ENCODE measurements at places on chromosomes 1 and 21.

- DNase-seq: no peak
These were observed 644 bp upstream of the MRPL24 start for GRCh38 chr1:156741481-156741983.

DNA sequence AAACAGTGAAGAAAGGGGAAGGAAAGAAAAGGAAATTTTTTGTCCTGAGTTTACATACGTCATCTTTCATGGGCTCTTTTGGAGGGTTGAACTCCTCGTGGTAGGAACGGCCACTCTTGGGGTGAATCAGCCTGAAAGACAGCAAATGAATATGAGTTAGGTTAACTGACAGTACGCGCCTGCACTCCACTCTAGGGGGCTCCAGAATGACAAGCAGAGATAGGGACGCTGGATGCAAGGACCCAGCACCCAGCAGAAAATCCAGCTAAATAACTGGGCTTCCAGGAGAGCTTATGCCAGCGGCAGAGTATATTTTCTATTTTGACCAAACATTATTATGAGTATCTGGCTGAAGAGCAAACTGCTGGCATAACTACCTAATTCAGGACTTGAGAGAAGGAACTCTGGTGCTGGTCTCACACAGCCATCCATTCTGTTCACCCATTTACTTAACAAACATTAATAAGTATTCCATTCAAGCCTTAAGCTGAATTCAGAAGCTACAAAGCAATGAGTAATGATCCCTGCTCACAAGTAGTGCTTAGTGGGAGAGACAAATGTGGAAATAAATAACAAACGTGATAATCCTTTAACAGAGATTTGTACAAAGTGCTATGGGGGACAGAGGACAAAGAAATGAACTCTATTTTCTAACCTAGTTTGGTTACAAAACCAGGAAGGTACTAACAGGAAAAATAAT lies 22.1 kb downstream of the AK2 start:
- no peak for DNase-seq

GRCh38 chr1:243413431-243414151 lies 157.8 kb downstream of the SDCCAG8 start:
- peak; percentile 29 for DNase-seq

DNA sequence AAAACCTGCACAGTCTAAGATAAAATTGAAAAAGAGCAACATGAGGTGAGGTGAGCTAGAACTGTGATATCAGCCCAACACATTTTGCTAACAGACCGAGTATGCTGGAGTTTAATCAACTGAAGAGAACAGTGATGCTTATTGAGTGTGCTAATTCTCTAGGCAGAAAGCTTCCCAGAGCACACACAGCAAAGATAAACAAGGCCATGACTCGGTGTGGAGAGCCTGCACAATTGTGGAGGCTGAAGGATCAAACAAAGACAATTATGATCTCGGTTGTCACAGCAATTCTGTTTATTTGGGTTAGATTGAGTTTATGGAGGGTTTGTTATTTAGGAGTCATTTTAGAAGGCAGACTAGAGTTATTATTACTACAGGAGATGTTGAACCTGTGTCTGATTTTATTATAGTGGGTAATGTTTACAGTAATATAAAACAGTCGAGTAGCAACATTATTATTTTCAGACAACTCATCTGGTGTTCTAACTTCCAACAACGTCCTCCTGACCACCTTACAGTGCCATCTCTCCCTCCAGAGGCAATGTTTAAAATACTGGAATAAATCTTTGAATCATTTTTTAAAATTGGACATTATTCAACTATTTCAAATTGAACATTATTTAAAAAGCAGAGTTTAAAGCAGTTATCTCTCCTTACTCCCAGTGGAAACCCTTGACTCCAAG lies 40.2 kb downstream of the DPT start:
- no peak for DNase-seq

- no peak for DNase-seq
These were observed 581 bp downstream of the ETV3 start for GRCh38 chr1:157137408-157138219.

GRCh38 chr1:229025576-229025975 lies 245.3 kb upstream of the RAB4A start:
- no peak for DNase-seq

DNA sequence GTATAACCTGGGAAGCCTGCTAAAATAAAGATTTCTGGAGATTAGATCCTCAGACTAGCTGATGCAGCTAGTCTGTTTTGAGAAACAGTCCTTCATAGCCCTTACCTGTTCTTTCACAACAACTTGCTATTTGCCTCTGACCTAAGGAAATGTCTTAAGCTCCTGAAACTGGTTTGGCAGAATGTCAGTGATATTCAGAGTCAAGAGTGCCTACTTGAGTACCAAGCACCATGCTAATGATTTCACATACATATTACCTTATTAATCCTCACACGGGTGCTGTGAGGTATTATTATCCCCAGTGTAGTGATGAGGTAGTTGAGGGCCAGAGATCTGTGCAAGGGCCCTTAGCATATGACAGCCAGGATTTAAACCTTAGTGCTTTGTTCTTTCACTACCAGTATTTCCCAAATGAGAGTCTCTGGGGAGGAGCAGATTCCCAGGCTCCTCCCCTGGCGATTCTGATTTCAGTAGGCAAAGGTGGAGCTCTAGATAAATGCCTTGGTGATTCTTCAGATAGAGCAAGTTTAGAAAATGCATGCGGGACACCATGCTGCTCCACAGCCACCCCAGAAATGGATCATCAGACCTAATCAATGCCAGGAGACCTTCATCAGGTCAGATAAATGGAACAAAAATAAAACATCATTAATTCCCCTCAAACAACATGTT lies 47.4 kb upstream of the WNT2B start:
- no peak for DNase-seq

- peak; percentile 46 for DNase-seq
These were observed 5.6 kb upstream of the AKR1A1 start for GRCh38 chr1:45545019-45545493.

DNA sequence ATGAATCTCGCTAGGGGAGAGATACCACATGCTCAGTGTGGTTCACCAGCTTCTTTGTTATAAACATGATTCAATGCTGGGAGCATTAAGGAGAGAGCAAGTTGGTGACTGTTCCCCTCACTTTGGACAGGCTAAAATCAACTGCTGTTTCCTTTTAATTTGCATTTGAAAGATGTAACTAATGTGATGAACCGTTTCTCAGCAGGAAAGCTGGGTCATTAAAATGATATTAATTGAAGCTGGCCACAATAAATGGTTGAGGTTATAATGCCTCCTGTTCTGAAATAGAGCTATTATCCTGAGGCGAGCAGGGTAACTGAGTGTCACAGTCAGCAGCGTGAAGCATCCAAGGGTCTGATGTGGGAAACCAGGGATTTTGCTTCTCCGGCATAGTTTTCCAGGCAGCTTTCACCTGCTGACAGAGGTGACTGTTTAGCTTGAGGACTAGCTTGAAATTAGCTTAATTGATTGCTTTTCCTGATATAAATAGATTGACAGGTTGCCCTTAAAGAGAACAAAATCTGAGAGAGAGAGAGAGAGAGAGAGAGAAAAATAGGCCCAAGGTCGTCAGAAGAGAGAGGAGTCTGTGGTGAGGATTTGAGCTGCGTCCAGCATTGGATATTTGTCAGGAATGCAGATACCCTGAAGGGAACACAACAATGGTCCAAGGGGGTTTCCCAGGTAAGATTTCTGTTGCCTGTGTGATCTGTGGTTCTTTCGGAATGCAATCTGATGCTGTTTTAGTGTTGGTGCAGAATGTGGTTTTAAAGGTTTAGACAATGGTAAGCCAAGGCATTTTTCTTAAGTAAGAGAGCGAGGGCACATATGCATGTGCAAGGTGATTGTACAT lies 209.7 kb downstream of the PATJ start:
- DNase-seq: no peak

GRCh38 chr1:113103048-113103447 lies 30.1 kb downstream of the LRIG2 start:
- DNase-seq: no peak

- no peak for DNase-seq
These were observed 17.1 kb upstream of the XPR1 start for GRCh38 chr1:180614730-180615129.

DNA sequence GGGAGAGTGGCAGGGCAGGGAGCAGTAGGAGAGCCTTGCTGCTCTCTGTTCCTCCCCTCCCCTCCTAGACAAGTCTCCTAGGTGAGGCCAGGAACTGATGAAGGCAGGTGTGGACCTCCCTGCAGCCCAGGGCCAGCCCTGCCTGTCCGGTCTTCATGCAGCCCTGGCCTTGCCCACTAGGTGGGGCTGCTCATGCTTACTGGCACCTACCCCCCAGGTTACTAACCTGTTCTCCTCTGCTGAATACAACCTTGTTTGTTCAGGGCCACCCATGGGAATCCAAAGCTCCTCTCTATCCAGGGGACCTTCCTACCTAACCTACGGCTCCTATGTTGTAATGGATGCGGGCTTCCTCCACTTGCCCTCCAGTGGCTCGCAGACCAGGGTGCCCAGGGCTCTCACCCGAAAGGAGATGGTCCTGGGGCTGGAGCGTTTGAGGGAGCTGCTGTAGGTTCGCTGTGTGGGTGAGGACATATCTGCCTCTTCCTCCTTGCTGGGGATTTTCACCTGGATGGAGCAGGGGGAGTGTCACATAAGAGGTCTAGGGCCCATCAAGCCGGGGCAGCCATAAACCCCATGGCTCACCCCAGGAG lies 7.9 kb upstream of the TNNT2 start:
- no peak for DNase-seq

GRCh38 chr1:155013632-155014031 lies 11.0 kb downstream of the ZBTB7B start:
- DNase-seq: no peak

DNA sequence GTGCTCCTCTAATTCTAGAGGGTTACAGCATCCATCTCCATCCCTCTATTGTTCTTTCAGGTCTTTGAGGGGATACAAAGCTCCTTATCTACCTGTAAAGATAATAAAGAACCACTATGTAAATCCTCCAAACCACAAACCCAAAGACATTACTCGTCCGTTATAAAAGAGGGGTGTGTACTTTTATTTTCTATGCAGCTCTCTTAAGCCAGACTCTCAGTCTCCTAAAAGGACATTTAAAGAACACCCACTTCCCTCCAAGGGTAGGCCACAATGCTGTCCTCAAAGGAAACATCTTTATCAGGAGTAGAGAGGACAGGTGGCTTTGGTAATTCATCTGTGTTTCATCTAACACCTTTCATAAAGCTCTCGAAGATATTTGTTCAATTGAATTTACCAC lies 67.9 kb upstream of the DYNLT5 start:
- no peak for DNase-seq

GRCh38 chr1:184911103-184911745 lies 63.1 kb downstream of the NIBAN1 start:
- no peak for DNase-seq

DNA sequence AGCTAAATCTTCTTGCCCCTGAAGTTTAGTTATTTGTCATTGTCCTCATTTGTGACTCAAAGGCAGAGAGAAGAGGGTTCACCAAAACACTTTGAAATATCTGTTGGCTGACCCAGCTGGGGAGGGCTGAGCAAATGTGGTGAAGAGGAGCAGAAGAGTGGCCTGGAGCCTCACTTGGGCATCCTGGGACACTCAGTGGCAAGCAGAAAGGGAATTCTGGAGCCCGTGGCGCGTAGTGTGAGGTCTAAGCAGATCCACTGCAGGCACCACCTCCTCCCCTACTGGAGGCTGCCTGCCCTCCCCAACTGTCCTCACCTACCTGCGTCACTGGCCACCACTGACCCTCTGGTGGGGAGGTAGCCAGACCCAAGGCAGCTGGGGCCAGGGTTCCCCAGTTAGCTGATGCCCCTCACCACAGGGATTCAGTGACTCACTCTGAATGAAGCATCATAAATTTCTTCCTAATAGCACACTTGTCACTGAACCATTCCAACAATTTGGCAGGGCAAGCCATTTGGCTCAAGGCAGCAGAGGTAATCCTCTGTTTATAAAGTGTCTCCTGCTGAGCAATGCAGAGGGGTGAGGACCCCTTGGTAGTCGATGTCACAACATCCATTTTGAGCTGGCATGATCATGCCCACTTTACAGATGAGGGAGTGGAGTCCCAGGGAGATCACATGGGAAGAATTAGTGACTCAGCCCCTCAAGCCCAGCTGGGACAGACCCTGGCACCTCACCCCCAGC lies 80.3 kb downstream of the NENF start:
- DNase-seq: no peak

DNA sequence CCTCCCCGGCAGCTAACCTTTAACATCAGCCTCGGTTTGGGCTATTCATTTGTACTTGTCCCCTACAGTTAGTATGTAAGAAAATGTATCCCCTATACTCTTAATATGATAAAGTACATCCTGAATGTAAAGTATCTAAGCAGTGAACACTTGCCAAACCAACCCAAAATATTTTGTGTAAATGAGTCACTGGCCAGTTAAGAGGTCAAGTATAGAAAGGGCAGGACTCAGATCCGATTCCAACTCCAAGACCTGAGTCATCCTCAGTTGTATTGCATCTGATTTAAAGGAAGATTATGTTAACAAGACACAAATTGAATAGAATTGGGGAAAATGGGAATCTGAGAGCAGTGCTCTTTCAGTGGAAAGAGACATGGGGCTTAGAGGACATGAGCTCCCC lies 84.4 kb downstream of the CD58 start:
- DNase-seq: no peak

DNA sequence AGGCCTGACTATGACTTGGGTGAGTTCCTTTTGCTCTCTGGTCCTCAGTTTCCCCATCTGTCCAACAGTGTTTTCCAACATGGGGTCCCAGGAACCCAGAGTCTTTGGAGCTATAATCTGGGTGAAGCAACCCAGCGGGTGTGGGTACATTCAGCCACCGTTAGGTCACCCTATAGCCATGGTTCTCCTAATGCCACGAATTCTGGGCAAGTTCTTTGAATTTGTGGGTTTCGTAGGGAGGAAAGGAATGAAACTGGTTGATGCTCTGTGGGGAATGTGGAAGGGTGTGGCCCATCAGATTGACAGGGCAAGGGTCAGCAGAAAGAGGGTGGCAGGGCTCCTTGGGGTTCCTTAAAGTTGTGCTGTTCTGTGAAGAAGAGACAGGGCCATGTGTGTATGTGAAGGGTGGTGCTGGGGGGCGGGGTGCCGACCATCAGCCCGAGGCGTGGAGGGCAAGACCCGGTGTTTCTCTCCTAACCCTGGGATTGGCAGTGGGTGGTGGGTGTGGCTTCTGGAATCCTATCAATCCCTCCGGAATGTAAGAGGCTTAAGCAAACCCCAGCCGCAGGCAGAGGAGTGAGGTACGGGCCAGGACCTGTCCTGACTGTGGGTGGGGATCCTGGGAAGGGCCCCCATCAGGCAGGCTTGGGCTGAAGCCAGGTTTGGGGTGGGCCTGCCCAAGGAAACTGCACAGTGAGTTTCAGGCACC lies 35.5 kb upstream of the ZNF362 start:
- no peak for DNase-seq

DNA sequence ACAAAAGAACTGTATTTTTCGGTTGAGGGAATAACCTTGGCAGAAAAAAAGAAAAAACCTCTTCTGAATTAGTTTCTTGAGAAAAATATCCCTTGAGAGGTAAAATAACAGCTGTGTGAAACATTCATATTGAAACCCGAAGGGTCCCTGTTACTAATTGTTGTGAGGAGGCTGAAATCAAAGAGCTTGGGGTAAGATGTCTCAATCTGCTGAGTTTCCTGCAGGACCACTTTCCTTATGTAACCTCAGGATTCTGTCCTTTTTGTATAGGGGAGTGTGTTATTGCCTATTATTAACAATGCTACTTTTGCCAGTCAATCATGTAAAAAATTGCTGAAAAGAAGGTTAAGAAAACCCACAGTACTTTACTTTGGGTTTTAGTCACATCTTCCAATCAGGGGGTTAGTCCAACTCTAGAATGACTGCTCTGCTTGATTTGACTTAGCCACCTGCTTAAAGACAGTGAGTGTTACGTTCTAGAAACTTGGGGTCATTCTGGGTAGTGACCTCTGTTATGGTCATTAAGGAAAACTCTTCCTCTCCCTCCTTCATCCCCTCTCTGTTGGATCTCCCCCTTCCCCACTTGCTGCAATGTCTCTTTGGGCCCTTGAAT lies 138.8 kb downstream of the GIPC2 start:
- no peak for DNase-seq

GRCh38 chr1:210381934-210382333 lies 53.2 kb downstream of the HHAT start:
- DNase-seq: no peak

Data from T-helper 1 cell (primary cell).